ENCODE measurements at places on chromosomes 5 and 9.

DNA sequence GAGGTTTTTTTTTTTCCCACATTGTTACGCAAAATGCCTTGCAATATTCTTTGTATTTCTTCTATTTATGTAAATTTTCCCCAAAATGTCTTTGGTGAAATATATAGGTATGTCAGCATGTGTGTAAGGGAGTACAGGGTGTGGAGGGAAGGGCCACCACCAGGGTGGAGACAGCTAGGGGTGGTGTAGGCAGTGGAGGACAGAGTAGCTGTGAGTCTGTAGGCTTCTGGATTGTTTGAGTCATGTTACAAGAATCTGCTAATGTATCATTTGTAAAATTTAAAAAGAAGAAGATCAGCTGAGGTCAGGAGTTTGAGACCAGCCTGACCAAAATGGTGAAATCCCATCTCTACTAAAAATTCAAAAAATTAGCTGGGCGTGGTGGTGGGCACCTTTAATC is 175.5 kb downstream of the NXNL2 start:
- DNase-seq = no peak

GRCh38 chr5:136891175-136891972 is 526.0 kb upstream of the TRPC7 start:
- no peak for DNase-seq

DNA sequence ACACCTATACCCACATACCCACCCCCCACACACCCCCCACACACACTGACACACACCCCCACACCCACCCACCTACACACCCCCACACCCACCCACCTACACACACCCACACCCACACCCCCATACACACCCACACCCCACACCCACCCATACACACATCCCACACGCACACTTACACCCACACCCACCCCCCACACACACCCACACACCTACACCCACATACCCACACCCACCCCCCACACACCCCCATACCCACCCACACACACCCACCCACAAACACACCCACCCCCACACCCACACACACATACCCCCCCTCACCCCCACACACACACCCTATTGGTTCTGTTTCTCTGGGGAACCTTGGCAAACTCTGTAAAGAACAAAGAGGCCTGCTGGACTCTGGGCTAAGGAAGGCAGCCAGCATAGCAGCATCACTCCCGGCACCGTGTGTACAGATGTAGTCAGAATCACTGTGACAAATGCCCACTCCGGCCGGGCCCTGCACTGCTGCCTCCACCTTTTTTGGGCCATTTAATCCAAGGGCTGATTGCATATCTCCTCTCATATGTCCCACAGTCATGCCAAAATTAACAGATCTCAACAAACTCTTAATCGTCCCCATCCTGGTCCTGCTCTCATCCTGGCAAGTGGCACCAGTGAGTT is 42.3 kb downstream of the COL23A1 start:
- no peak for DNase-seq

DNA sequence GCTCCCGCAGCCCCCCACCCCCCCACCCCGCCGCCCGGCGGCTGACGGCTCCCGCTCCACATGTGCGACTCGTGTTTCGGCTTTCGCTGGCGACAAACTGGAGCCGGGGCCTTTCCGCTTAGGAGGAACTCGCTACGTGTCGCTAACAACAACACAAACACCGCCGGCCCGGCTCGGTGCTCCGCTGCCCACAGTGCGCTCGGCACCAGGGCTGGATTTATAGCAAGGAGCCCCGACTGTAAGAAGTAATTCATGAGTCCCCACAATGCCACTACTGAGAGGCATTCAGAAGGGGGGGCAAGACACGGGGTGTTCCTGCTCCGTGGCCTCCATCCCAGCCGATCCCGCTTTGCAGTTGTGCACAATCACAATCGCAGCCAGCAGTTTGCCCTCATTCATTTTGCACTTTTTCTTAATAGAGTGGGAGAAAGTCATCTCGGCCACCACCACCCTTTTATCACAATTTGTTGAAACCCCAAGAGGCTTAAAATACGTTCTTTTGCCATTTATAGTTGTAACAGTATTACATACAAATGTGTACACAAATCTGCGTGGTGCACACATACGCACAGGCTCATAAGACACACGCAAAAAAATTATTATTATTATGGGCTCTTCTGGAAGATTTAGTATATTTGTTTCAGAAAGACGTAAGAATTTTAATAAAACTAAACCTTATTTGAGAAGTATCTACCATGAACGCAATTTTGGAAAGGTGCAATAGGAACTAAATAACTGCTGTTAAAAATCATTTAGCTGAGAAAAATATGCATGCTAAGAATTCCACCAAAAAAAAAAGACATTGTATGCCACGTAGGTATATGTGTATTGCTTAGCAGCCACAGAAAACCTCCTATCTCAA is 48.1 kb downstream of the EBF1 start:
- DNase-seq = no peak

DNA sequence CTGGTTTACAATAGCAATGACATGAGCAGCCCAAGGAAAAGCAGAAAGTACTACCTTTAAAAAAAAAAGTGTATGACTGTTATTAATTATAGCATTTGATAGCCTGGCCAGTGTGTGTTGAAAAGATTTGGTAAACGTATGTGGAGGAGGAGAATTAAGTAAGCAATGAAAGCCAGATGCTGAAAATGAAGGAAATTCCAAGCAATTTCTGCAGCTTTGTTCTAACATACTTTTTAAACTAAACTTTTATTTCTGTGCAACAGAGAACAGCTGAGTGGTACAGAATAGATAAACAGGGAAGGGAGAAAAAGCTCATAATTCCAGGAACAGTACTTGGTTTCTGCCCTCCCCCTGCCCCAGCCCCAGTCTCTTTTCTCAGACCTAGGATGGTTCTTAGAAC is 252.6 kb downstream of the ADAMTSL1 start:
- no peak for DNase-seq

DNA sequence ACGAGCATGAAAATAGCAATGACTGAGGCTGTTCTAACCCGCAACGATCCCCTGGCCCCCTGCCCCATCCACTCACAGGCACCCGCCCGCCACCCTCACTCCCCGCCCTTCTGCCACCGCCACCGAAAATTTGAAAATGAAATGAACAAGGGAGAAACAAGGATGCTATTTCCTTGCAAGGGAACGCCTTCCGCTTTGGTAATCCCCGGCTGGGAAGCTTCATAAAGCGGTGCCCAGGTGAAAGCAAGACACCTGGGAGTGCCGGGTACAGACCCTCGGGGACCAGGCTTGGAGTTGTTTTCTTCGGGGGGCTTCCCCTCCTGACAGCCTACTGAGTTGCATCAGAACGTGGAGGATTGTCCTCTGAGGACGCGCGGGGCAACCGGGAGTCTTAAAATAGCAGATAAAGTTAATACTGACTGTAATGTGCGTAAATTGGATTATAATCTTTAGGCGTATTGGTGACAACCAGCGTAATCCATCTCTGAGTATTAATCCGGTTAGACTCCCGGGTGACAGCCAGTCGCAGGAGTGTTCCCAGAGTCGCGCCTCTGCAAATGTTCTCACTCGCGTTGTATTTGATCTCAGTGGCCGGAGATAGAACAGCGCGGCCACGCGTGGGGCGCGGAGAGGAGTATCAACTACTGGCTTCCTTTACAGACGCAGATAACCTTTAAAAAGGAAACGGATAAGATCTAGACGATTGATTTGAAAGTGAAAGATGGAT is 885 bp upstream of the MLLT3 start:
- DNase-seq = peak; percentile 72

- no peak for DNase-seq
These were observed 215.5 kb upstream of the ACTBL2 start for GRCh38 chr5:57698086-57698485.

- peak; percentile 10 for DNase-seq
These were observed 82.0 kb upstream of the ITGA1 start for GRCh38 chr5:52705720-52706119.

DNA sequence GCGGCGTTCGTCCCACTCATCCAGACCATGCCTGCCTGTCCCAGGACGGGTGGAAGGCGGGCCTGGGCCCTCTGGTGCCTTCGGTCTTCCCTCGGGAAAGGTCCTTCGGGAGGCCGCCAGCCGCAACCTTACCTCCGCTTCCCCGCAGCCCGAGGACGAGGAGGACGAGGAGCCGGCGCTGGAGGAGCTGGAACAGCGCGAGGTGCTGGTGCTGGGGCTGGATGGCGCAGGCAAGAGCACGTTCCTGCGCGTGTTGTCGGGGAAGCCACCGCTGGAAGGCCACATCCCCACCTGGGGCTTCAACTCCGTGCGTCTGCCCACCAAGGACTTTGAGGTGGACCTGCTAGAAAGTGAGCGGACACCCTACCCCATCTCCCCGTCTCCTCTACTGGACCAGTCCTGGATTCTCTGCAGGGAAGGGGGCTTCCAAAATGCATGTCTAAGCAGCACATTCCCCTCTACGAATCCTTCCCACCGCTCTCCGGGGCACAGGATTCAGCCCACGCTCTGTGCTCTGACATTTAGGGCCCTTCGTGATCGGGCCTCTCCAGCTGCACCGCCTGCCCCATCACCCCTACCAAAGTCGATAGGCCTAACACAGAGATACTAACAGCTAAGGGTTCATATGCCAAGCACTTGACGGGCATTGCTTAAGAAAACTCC is 1.1 kb downstream of the ARL10 start:
- no peak for DNase-seq
